ENCODE measurements at places on chromosomes 6 and 20. TPM values are rescaled to one million over a fixed set of nuclear protein-coding genes. Genes with fewer than 3 reads are reported as not detected.

Gene ZC3H12D
- not detected for total RNA-seq

Gene PSORS1C2
- total RNA-seq: 0.33 TPM

Gene TRAM2
- total RNA-seq: 13.7 TPM

Gene RSPH9
- 0.23 TPM for total RNA-seq

Gene WFDC10B
- not detected for total RNA-seq

Gene CPXM1
- not detected for total RNA-seq

Gene DOK5
- total RNA-seq: not detected

Gene SMPDL3A
- total RNA-seq: 9.1 TPM

Gene AHCY
- total RNA-seq: 255 TPM

Gene ASIP
- not detected for total RNA-seq

Gene TRIM15
- total RNA-seq: not detected

Gene SAMD10
- total RNA-seq: 11.6 TPM

Gene GDAP1L1
- not detected for total RNA-seq

Gene KCNG1
- 23.8 TPM for total RNA-seq

Gene MYMX
- total RNA-seq: not detected

Gene LHFPL5
- not detected for total RNA-seq

Gene COL11A2
- not detected for total RNA-seq

Gene ZNF334
- total RNA-seq: 2.0 TPM

Gene EYA2
- total RNA-seq: 12.9 TPM

Gene BAG2
- total RNA-seq: 1.6 TPM

Gene RWDD2A
- total RNA-seq: 2.2 TPM
